ENCODE measurements at places on chromosomes 2 and 18.
A peak's percentile ranks its signal among the peaks of the same experiment; 100 is the strongest.

DNA sequence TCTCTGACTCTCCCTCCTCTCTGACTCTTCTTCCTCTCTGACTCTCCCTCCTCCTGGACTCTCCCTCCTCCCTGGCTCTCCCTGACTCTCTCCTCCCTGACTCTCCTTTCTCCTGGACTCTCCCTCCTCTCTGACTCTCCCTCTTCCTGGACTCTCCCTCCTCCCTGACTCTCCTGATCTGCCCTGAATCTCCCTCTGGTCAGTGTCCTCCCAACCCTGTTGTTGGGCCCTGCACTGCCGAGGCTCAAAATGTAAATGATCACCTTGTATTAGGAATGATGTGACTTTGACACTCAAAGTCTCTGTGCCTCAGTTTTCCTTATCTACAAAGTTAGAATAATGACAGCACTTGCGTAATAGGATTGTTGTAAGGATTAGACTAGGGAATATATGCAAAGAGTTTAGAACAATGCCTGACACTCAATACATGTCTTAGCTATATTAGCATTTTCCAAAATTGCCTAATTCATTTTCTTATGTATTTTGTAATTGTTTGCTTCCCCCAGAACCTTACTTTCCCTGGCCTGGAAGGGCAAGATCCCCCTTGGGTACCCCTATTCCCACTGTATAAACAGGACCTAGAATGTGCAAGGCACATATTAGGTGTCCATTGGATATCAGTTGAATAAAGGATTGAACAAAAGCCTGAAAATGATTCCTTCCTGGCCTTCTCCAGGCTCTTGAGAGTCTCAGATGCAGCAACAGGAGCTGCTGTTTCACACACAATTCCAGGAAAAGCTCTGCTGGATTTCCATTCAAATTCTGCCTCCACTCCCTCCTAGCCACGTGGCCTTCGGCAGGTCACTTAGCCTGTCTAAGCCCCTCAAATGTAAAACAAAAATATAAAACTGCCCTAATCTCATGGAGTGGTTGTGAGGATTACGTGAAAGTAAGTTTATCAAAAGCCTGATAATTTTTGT is 170.1 kb downstream of the INHBB start:
- DNase-seq = no peak

DNA sequence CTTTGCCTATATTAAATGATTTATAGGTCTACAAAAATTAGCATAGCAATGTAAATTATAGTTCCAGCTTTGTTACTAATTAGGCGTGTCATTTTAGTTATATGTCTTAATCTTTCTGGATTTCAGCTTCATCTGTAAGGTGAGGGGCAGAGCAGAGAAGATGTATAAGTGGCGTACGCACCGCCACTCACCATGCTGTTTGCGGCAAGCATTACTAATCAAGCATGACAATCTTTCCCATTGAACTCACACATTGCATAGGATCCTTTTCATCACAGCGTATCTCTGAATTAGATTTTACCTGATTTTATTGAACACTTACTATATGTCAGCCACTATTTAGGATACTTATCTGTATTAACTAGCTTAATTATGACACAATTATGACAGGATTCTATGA is 183.6 kb upstream of the DLGAP1 start:
- DNase-seq = no peak

DNA sequence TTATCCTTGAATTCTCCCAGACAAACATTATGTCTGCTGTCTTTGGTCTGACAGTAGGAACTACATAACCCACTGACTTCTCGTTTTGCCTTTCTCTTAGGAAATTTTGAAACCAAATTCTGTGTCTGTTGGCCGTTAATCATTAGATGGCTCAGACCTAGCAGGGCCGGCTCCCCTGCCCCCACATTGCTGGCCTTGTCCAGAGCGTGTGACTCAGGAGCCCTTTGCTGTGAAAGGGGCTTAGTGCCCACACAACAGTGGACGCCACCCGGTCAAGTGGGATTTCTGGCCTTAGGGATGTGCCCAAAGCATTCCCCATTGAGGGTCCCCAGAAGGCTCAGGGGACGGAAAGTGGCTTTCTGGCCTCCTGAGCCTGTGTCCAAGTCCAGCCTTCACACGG is 137.5 kb downstream of the CTIF start:
- no peak for DNase-seq

DNA sequence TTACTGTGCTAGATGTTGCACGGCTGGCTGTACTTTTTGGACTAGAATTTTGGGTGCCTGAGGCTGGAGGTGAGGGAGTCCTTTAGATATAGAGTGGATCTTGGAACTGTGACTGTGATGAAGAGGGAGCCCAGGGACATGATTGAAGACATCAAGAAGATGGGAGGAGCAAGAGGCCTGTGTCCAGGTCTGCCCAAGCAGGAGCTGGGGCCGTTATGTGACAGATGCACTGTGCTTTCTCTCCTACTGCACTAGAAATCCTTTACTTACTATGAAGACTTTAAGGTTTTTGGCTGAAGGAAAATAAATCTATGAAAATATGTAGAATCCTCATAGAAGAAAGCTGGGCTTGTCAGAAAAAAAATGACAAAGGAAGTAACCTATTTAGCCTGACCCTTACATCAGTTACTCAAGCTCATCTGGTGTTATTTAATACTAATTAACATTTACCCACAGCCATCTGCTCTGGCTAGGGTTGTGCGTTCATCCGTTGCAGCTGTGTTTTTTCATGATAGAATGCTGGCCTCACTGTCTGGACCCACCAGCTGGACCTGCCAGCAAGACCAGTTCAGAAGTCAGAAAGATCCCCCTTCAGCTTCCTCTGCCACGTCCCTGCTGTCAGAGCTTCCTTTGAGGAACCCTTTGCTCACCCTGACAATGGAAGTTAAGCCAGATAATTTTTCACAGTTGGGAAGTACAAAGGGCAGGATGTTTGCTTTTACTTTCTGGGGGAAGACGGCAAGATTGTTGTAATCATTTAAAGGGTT is 16.7 kb downstream of the TSN start:
- DNase-seq = no peak

GRCh38 chr2:2853346-2853745 is 522.3 kb upstream of the MYT1L start:
- no peak for DNase-seq

- DNase-seq = no peak
Observed at GRCh38 chr2:9106338-9107167, 100.1 kb upstream of the ASAP2 start.

DNA sequence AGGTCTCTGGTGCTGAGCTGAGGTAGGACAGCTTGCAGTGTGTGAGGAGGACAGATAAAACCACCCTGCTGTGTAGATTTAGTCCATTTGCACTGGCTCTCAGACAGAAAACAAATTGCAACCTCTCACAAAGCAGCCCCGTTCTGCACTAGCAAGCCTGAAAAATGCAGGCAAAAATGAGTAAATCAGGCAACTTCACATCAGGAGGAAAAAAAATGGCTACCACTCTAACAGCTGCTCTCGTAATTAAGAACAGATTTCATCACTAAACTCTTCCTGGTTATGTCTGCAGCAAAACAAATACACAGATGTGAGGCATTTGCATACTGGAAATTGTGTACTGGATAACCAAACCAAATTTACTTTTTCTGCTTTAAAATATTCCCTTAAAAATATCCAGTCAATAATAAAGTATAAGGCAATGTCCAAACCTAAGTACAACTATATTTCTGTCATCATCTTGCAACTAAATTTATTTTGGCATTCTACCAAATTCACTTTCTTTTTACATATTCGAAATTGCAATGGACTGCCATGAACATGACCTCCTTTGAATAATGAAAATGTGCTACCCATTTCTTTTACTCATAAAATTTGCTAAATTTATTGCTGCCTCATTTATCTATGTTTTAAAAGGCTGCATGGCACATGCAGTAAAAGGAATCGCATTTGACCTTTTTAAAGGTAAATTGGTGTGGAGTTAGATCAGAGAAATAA is 157.4 kb downstream of the AFF3 start:
- DNase-seq = no peak

- DNase-seq = peak; percentile 59
Observed at GRCh38 chr2:227871375-227871791, at the start of gene DAW1. Gene DAW1 (plus strand): TSS chr2:227871631. CDS start chr2:227871690, 59 bp downstream.

GRCh38 chr18:6280211-6280743 is 134.4 kb downstream of the L3MBTL4 start:
- DNase-seq = no peak

- DNase-seq = no peak
Observed at GRCh38 chr18:23377669-23378301, 75.3 kb upstream of the RIOK3 start.

- DNase-seq = no peak
Observed at GRCh38 chr2:231684314-231685223, 23.8 kb upstream of the PTMA start.

DNA sequence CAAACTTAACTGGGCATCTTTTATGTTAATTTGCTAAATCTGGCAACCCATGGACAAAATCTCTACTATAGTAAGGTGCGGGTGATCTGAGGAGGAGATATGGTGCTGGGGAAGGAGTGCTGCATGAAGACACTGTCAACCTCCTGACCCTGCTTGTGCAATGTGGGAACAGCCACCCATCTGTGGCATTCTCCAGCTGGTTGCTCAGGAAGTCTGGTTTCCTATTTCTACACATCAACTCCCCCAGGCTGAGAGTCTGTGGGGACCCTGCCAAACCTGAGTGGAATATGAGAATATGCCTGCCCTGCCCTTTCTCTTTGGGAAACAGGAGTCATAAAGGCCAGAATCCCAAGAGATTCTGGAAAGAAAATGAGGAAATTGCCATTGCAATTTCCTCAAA is 60.1 kb upstream of the PAX3 start:
- no peak for DNase-seq

DNA sequence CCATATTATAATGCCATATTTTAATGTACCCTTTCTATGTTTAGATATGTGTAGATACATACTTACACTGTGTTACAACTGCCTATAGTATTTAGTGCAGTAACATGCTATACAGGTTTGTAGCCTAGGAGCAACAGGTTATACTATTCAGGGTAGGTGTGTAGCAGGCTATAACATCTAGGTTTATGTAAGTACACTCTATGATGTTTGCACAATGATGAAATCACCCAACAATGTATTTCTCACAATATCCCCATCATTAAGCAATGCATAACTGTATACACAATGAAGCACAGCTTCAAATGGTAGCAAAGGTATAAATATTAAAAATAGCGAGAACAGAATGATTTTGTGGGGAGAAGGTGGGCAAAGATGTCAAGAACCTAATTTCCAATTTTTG is 117.8 kb downstream of the DYM start:
- no peak for DNase-seq

DNA sequence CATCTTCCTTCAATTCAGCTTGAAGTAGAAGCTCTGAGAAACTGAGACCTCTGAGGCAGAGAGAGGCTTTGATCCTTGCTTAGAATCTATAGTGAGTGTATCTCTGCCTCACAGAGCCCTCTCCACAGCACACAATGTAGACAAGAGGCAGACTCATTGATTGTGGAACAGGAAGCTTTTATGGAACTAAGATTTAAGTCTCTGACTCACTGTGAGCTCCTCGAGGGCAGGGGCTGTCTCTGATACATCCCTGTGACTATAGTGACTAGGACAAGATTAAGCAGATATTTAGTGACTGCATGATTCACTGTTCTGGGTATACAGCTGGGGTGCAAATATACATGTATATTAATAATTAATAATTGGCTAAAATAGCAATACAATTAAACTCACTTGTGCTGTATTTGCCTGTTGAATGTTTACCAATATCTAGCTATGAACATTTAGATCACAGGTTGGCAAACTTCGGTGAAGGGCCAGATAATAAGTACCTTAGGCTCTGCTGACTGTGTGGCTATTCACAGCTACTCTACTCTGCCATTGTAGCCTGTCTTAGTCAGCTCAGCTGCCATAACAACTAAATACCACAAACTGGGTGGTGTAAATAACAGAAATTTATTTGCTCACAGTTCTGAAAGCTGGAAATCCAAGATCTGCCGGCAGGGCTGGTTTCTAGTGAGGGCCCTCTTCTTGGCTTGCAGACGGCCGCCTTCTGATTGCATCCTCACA is 54.4 kb downstream of the ARHGEF4 start:
- no peak for DNase-seq

DNA sequence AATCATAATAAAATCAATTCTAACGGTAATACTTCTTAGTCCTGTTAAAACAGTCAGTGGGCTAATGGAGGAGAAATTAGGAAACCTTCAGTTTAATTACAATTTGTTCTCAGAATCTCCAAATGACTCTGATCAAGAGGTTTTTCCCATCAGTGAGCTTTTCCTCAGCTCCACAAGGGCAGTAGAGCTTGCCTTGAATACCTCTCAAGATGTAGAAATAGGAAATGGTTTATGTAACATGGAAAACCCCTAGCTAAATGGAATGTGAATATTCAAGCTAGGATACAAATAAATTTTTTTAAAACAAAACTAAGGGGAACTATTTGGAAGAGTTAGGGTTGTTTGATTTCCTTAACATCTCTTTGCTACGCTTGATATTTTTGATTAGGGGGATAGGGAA is 87.5 kb downstream of the PLEKHM3 start:
- no peak for DNase-seq

- no peak for DNase-seq
Observed at GRCh38 chr18:3793545-3793944, 343.6 kb downstream of the TGIF1 start.

GRCh38 chr2:42809819-42810120 is 17.4 kb upstream of the HAAO start:
- peak; percentile 70 for DNase-seq

GRCh38 chr2:238024986-238025385 is 35.8 kb upstream of the SCLY start:
- peak; percentile 32 for DNase-seq

GRCh38 chr2:6864231-6864754 is 1.4 kb downstream of the CMPK2 start:
- DNase-seq = no peak

DNA sequence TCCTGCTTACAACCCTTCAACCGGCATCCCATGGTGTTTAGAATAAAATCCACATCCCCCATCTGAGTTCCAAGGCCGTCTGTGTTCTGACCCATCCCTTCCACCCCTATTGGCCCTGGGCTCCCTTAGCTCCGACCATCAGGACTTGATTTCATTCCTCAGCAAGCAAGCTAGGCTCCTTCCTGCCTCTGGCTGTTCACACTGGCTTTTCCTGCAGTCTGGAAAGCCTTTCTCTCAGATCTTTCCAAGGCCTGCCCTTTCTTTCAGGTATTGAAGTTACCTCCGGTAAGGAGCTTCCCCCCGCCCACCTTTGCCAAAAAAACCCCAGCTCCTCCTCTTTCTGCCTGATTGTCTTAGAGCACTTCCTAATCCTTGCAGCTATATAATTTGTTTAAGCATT is 86.8 kb downstream of the CLIP4 start:
- DNase-seq = no peak

GRCh38 chr18:56273541-56274219 is 364.7 kb downstream of the TXNL1 start:
- no peak for DNase-seq

- DNase-seq = no peak
Observed at GRCh38 chr2:64975232-64975821, 13.9 kb upstream of the SLC1A4 start.

- DNase-seq = no peak
Observed at GRCh38 chr2:239375278-239376061, 25.4 kb downstream of the HDAC4 start.

GRCh38 chr2:188705191-188705590 is 269.0 kb upstream of the COL3A1 start:
- DNase-seq = no peak

- DNase-seq = no peak
Observed at GRCh38 chr2:237919593-237919992, 47.2 kb upstream of the UBE2F start.

- no peak for DNase-seq
Observed at GRCh38 chr2:165522719-165523118, 53.2 kb downstream of the CSRNP3 start.
